ENCODE measurements at places on chromosomes 16 and 17.
A peak's percentile ranks its signal among the peaks of the same experiment; 100 is the strongest.

DNA sequence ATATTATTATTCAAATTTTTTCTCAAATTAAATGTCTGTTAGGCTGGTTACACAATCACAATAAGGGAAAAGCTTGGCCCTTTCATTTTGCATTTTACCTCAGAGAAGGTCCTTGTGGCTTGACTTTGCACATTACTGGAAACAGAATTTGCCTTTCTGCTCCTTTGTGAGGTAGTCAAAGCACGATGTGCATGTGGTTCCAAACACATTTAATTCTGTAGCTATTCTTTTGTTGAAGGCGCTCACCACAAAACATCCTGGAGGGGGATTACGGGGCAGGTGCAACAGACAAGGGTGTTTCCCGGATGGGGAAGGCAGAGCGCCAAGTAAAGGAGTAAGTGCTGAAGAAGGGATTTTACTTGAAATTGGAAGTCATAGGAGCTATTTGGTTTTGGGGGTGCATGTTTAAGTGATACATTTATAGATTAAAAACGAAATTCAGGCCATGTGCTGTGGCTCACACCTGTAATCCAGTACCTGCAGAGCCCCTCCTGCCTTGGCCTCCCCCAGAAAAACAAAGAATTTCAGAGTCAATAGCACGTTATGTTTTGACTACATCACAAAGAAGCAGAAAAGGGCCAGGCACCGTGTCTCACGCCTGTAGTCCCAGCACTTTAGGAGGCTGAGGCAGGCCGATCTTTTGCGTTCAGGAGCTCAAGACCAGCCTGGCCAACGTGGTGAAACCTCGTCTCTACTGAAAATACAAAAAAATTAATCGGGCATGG, 31.2 kb upstream of the TENT4B start:
- DNase-seq = no peak

- no peak for DNase-seq
These were observed 4.5 kb downstream of the KRTAP3-1 start for GRCh38 chr17:41004397-41004796.

- DNase-seq = no peak
These were observed 83.7 kb upstream of the LGALS9 start for GRCh38 chr17:27547301-27547683.

DNA sequence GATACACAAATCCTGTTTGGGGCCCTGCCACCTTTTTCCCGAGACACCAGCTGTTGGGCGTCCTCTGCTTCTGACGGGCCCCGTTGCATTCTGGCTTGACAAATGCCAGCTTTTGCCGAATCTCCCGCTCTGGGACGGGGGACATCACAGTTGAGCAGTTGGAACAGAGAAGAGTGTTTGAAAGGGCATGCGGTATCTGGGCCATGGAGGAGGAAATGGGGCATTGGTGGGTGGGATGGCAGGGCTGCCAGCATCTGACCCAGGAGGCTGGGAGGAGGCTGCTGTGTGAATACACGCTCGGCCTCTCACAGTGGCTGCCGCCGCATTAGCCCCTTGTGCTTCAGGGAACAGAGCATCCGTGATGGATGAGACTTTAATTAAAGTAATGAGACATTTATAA, 184.3 kb upstream of the TNRC6C start:
- DNase-seq = peak; percentile 39

GRCh38 chr16:47236716-47237115, 93.0 kb upstream of the NETO2 start:
- no peak for DNase-seq

GRCh38 chr16:10181196-10182162, 749 bp downstream of the GRIN2A start:
- DNase-seq = peak; percentile 19

- no peak for DNase-seq
These were observed 506.8 kb upstream of the SALL1 start for GRCh38 chr16:51657848-51658247.

DNA sequence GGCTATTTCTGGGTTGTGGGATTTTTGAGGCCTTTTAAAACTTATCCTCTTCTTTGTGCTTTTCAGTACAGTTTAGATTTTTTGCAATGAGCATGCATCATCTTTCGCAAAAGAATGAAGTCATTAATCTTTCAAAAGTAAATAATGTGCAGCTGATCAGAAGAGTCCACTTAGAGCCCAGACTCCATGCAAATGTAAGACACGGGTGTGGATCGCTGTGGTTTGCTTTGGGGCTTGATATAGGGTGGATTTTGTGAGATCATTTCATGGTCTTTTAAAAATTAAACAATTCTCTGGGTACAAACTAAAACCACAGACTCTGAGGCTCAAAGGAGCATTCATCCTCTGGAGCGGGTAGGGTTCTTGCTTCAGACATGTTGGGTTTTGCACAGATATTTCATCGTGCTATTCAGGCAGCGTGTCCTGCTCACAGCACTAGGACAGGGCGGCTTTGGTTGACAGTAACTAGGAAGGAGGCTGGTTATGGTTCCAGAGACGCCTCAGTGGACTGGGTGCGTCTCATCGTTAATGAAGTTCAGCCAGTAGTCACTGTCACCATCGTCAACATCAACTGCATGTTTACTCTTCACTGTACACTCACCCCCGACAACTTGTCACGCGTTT, 129.4 kb upstream of the PLCG2 start:
- no peak for DNase-seq

DNA sequence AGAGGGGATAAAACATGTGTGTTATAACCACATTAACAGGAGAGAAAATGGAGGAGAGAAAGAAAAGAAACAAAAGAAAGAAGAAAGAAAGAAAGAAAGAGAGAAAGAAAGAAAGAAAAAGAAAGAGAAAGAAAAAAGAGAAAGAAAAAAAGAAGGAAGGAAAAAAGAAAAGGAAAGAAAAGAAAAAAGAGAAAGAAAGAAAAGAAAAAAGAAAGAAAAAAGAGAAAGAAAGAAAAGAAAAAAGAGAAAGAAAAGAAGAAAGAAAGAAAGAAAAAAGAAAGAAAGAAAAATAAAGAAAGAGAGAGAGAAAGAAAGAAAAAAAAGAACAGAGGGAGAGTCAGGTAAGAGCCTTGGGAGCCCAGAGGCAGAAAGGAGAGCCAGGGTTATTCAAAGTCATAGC, 446.6 kb upstream of the ASIC2 start:
- DNase-seq = no peak

DNA sequence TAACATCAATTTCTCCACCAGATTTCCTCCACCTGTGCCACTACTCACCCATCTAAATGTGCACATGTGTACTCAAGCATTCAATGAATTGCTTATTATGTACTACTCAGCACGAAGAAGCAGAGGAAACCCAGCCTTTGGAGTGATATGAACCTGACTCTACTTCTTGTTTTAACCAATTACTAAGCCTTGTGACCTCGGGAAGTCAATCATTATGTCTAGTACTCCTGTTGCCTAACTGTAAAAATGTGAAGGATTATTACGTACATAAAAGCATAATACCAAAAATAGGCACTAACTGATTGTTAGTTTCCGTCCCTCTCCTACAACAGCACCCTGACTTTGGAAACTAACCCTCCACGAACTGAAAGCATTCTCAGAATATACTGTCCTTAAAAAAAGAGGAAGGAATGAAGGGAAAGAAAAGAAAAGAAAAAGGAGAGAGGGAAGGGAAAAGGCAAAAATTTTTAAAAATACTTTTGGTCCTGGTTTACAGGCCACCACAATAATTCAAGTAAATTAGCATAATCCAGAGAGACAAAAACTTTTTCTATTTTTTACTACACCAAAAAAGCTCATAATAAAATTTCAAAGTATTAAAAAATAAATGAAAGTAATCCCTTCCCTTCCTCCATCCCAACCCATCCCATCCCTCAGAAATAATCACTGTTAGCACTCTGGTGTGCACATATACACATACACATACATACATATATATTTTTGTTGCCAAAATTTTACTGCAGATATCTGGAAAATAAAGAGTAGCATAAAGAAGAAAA, 53.6 kb downstream of the KANSL1 start:
- DNase-seq = no peak

- DNase-seq = no peak
These were observed 926 bp downstream of the MYH10 start for GRCh38 chr17:8629371-8630226.

DNA sequence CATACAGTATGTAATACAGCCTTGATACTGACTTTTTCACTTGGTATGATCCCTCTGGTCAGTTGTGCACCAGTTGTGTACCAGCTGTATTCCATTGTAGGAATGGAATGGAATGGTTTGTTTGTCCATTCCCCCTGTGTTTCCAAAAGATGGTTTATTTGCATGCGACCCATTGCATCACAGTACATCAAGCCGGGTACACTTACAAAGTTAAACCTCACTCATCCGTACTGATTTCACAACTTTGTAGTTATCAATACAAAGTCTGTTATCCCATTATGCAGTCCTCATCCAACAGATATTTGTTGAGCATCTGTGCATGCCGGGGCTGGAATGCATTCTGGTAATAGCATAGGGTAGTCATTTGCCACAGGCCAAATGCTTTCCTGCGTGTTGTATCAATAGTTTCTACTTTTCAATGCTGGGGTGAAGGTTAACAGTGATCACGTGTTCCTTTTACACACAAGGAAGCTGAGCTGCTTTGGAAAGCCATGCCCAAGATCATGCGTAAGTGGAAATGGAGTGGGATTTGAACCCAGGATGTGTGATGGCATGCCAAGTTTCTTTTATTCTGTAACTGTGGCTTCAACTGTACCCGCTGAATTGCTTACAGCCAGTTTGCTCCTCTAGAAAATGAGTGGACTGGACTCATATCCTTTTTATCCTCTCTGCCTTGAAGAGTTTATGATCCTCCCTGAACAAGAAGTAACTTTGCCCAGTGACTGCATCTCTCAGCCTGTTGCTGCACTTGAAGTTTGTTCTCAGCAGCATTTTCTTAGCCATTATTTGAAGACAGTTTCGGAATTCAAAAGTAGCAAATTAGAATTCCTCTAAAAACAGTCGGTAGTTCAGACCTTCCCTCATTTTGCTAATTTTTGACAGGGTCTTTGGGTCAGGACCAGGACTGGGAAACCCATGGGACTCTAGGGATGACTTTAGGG, 228.5 kb downstream of the CCDC182 start:
- no peak for DNase-seq

- no peak for DNase-seq
These were observed 37.2 kb downstream of the GSE1 start for GRCh38 chr16:85650135-85650843.

- DNase-seq = no peak
These were observed 8.2 kb upstream of the RPL27 start for GRCh38 chr17:42989726-42990652.

DNA sequence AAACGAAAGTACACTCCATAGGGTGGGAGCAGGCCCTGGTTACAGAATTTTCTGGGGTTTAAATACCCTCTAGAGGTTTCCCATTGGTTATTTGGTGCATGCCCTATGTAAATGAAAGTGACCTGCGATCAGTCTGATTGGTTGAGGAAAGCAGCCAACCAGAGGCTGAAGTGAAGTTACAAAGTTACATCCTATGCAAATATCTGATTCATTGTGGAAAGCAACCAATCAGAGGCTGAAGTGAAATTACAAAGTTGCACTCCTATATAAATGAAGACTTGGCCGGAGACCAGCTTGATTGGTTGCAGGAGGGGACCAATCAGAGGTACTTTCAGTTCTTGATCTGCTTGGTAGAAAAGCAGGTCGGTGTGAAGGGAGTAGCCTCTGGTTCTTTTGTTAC, 24.4 kb downstream of the NAA60 start:
- DNase-seq = no peak

DNA sequence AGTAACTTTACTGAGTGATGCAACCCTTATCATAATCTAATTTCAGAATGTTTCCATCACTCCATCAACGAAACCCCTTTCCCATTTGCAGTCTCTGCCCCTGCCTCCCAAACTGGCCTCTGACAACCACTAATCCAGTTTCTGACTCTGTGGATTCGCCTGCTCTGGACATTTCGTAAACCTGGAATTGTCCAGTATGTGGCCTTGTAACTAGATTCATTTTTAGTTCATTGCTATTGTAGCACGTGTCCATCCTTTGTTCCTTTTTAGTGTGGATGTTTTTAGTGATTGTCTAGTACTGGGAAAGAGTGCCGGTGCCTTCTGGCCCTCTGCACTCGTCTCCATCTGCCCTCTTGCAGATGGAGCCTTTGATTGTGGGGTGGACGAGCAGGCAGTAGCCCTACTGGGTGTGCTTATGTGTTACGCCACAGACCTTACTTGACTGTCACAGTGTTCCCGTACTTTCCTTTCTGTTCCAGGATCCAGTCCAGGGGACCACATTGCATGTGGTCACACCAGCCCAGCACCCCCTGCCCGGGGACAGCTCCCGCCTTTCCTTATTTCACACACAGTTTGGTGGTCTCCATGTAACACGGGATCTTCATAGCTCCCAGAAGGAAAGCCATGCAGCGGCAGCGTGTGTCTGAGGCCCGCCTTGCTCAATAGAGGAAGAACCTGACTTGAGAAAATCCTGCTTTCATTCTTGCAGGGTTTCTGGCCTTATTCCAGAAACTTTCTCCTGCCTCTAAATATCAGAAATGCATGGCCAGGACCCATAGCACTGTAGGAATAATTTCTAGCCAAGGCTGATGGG, 8.8 kb downstream of the KIAA0513 start:
- no peak for DNase-seq

- no peak for DNase-seq
These were observed 28.6 kb downstream of the C16orf74 start for GRCh38 chr16:85722128-85722893.

- DNase-seq = no peak
These were observed 59.2 kb downstream of the SRL start for GRCh38 chr16:4182581-4183236.

- DNase-seq = no peak
These were observed 10.3 kb upstream of the NOL11 start for GRCh38 chr17:67707442-67707841.

DNA sequence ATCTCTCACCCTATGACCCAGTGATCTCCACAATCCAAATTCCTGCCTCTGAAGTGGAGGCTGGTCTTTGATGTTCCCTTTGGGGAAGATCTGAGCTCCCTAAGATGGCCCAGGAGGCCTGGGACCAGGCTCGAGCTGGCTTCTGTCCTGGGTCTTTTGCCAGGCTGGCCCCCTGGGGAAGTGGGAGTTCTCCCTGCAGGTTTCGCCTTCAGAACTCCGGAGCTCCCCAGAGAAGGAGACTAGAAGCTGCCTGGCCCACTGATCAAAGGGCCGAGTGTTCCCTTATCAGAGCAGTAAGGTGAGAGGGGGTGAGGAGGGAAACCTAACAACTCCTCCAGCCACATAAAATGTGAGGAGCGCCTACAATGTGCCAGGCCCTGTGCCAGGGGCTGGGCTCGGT, 147.1 kb downstream of the IRF8 start:
- no peak for DNase-seq

DNA sequence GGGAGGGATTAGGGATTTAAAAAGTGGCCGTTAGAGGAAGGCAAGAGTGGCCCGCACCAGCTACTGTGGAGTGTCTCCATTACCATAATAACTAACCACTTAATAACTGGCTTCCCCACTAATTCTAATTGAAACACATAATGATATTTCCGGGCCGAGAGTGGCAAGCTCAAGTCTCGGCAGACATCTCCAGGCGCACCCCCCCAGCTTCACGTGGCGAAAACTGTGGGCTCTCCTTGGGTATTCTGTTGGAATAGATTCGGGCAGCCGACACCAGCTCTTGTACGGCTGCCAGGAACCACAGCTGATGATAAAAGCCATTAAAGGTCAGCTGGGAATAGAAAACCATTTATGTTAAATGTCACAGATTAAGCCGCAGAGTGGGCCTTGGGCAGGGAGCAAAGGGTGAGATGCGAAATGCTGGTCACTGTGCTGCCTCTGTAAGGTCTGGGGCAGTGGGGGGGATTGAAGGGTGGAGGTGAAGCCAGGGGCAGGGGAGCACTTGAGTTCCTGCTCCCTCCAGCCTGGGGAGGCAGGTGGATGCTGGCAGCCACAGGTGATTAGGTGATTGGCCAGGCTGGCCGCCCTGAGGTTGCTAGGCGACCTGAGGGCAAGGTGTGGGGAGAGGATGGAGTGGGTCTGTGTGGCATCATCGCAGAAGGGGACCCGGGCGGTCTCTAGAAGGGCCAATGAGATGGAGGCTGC, 115.6 kb upstream of the SDK2 start:
- DNase-seq = no peak
